Thoracic aorta (tissue), 2 donors: ENCODE measurements at places on chromosomes 4 and X.

- no peak for DNase-seq
- H3K27me3 ChIP-seq: no peaks in the 10 kb centered on the region
- no peaks in the 10 kb centered on the region for H3K36me3 ChIP-seq
- peak overlapping the region; percentile 55 for H3K4me3 ChIP-seq
Observed at GRCh38 chrX:53116101-53116500, 22.2 kb downstream of the KANTR start.

DNA sequence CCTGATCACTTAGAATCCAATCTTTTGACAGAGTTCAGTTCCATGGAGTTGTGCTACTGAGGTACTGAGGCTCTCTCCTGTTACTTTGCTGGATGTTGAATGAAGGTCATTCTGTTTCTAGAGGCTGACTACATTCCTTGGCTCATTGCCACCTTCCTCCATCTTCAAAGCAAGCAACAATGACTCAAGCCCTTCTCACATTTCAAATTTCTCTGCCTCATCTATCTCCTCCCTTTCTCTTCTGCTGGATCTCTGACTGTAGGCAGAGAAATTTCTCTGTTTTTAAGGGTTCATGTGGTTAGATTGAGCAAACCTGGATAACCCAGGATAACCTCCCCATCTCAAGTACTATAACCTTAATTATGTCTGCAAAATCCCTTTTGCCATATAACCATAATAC is 775.4 kb downstream of the STPG2 start:
- H3K4me3 ChIP-seq: no peak overlapping the region
- no peaks in the 10 kb centered on the region for H3K4me1 ChIP-seq
- H3K27ac ChIP-seq: no peak overlapping the region
- H3K27me3 ChIP-seq: no peaks in the 10 kb centered on the region

GRCh38 chrX:48003367-48003757 is 427 bp downstream of the ZNF182 start:
- DNase-seq: no peak
- peak overlapping the region; percentile 77 for H3K4me3 ChIP-seq
- no peaks in the 10 kb centered on the region for H3K36me3 ChIP-seq
- peaks cover 10% of the 10 kb centered on the region for H3K4me1 ChIP-seq
- no peaks in the 10 kb centered on the region for H3K27me3 ChIP-seq

DNA sequence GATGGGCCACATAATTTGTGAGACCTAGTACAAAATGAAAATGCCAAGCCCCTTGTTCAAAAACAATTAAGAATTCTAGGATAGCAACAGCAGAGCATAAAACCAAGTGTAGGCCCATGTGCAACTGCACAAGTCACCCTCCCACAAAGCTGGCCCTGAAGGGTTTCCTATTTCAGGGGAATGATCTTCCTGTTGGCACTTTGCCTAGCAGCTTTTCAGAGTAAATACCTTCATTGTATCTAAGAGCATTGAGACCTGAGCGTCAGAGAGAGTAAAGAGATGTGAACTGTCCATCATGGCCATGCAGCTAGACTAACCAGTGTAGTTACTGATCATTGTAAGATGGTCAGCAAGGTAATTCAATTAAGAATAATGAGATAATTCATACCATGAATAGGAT is 113.6 kb downstream of the CNKSR2 start:
- H3K27ac ChIP-seq: no peak overlapping the region
- no peaks in the 10 kb centered on the region for H3K27me3 ChIP-seq
- no peaks in the 10 kb centered on the region for H3K4me1 ChIP-seq
- no peak overlapping the region for H3K4me3 ChIP-seq
- no peak for DNase-seq

- H3K4me3 ChIP-seq: no peak overlapping the region
- no peaks in the 10 kb centered on the region for H3K27me3 ChIP-seq
- DNase-seq: no peak
- no peaks in the 10 kb centered on the region for H3K36me3 ChIP-seq
Observed at GRCh38 chr4:124095621-124096020, 616.9 kb downstream of the ANKRD50 start.

DNA sequence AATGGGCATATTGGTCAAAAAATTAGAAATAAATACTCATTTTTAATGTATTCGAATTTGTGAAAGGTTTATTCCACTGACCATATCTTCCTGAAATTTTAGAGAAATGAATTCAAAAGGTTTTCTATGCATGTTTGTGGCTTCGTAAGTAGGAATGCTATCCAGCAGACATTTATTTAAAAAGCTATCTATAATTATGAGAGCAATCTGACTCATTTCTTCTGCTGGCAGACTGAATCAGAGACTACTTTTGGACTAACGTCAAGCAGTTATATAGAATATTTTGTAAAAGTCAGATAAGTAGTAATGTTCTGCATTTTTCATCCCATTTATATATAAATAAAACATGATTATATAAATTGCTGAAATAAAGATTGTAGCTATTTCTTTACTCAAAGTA is 125.0 kb downstream of the SPCS3 start:
- DNase-seq: no peak
- H3K4me1 ChIP-seq: no peaks in the 10 kb centered on the region
- H3K27me3 ChIP-seq: no peaks in the 10 kb centered on the region
- no peak overlapping the region for H3K27ac ChIP-seq
- no peaks in the 10 kb centered on the region for H3K36me3 ChIP-seq

GRCh38 chrX:69815063-69815462 is 199.2 kb downstream of the EDA start:
- no peaks in the 10 kb centered on the region for H3K4me1 ChIP-seq
- no peak overlapping the region for H3K27ac ChIP-seq
- H3K4me3 ChIP-seq: no peak overlapping the region
- no peaks in the 10 kb centered on the region for H3K36me3 ChIP-seq

DNA sequence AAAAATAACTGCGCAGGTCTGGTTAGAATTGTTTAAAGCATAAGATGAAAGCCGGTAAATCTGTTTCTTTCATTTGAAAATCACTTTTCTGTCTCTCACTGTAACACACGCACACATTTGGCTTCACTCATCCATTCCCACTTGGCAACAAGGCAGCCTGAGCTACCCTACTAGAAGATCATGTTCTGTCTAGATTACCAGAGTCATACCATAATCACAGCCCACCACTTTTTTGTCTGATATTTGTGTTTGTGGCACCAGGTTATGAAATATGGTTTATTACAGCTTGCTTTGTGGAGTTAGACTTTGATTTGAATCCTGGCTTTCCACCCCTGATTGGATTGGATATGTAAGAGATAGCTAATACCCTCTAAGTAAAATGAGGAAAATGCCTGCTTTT is 2.2 kb downstream of the USO1 start:
- H3K27ac ChIP-seq: peak overlapping the region; percentile 94
- peaks cover 69% of the 10 kb centered on the region for H3K4me1 ChIP-seq
- DNase-seq: no peak
- peak overlapping the region; percentile 81 for H3K4me3 ChIP-seq
- H3K27me3 ChIP-seq: no peaks in the 10 kb centered on the region
- H3K36me3 ChIP-seq: no peaks in the 10 kb centered on the region

GRCh38 chrX:115018944-115019343 is 1.5 kb upstream of the IL13RA2 start:
- H3K27ac ChIP-seq: no peak overlapping the region
- H3K4me1 ChIP-seq: no peaks in the 10 kb centered on the region
- H3K27me3 ChIP-seq: no peaks in the 10 kb centered on the region
- no peaks in the 10 kb centered on the region for H3K36me3 ChIP-seq
- no peak for DNase-seq

DNA sequence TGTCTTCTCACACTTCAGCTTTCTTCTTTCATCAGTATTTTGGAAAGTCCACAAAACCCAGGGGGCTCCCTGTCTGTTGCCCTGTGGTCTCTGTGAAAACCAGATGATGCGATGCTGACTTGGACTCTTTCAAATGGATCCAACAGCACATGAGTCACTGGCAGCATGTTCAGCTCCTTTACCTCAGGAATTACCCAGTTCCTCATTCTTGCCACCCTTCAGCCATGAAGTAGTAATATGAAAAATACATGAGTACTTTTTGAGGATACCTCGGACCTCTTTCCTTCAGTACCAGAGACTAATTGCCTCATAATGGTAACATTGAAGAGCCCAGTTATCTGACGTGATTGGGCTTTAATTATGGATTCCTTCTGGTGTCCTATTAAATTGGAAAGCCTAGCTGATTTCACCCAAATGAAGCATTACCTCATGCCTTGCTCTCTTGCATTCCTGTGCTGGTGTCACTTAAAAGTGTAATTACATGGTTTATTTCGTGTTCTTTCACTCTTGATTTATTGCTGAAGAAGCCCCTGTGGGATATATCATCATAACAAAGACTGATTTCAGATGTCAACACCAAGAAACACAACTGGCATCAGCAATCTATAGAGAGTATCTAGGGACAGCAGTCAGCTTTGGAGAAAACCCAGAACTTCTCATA is 63.4 kb downstream of the NFKB1 start:
- DNase-seq: no peak
- H3K4me1 ChIP-seq: peaks cover 6% of the 10 kb centered on the region
- no peaks in the 10 kb centered on the region for H3K27me3 ChIP-seq
- H3K4me3 ChIP-seq: no peak overlapping the region
- H3K27ac ChIP-seq: no peak overlapping the region

DNA sequence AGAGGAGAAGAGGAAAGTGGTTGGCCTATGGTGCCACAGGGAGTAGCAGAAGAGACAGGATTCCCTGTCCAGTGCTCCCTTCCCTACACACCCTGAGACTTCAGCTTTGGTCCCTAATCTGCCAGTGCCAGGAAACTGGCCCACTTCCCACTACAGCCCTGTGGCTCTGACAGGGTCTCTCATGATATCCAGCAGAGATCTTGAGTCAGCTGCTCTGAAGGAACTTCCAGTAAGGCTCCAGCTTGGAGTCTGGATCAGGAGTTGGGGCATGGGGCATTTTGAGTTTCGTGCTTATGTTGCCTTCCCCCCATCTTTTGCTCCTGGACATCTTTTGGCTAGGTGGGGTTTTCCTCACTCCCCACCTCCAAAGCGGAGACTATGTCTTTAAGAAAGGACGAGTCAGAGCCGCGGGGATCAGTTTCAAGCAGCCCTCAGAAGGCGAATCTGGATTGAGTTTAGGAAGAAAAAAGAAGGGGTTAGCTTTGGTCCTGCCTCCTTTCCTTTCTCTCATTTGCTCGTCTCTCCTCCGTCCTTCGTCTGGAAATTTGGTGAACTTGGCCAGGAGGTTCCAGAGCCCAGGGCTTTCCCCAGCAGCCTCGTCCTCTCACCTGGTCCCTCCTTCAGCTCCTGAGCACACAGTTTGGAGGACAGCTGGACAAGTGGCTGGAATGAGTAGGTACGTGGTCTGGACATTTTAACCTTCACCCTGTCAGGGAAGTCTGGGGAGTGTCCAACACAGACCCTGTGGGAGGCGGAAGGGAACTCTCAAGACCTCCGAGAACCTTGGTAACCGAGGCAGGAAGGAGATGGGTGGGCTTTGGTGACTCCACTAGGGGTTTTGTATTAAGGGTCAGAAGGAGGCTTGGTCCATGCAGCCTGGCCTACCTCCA is 104.4 kb downstream of the RTL5 start:
- no peaks in the 10 kb centered on the region for H3K27me3 ChIP-seq
- no peak for DNase-seq
- H3K4me3 ChIP-seq: peak overlapping the region; percentile 67
- H3K27ac ChIP-seq: no peak overlapping the region
- H3K36me3 ChIP-seq: no peaks in the 10 kb centered on the region
